ENCODE measurements at places on chromosomes 4 and X. TPM values are rescaled to one million over a fixed set of nuclear protein-coding genes. Genes with fewer than 3 reads are reported as not detected.

Gene MAGEA9B
- total RNA-seq, result not detected

- no peaks in the 10 kb centered on the region for H3K27me3 ChIP-seq
- no peaks in the 10 kb centered on the region for H3K36me3 ChIP-seq
- DNase-seq, result peak; percentile 66
- peak within 1 kb of the TSS; percentile 43 for H3K27ac ChIP-seq
- H3K4me1 ChIP-seq, result no peaks in the 10 kb centered on the region
Measured at GRCh38 chrX:115560978-115561604, at the start of gene PLS3. TSS of gene PLS3 (plus strand) at chrX:115561174. CDS start at chrX:115610251, 49,077 bp downstream.

Gene SH3D19
- 248 TPM for total RNA-seq

DNA sequence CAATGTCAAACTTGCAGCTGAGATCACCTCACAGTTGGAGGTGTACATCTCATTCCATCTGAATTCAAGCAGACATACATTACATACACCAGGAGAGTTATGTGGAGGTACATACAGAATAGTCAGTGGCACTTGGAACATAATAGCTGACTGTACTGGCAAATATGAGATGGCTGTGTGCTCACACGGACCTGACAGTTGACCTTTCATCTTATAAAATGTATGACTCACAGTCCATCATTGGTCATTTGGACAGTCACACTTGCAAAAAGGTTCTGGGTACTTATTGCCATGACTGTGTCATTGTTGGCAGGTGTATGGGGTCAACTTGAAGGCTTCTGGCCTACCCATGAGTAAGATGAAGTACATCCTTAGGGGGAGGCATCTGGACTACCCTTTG is 88.6 kb upstream of the WDR1 start:
- H3K4me3 ChIP-seq, result no peak overlapping the region
- H3K27ac ChIP-seq, result no peak overlapping the region
- no peaks in the 10 kb centered on the region for H3K4me1 ChIP-seq
- H3K36me3 ChIP-seq, result no peaks in the 10 kb centered on the region
- no peaks in the 10 kb centered on the region for H3K27me3 ChIP-seq

GRCh38 chr4:138217567-138217966 is 24.6 kb downstream of the SLC7A11 start:
- no peaks in the 10 kb centered on the region for H3K27me3 ChIP-seq
- no peaks in the 10 kb centered on the region for H3K36me3 ChIP-seq
- H3K4me3 ChIP-seq, result no peak overlapping the region
- H3K27ac ChIP-seq, result no peak overlapping the region

Gene SLC16A2
- total RNA-seq, result 1.5 TPM

DNA sequence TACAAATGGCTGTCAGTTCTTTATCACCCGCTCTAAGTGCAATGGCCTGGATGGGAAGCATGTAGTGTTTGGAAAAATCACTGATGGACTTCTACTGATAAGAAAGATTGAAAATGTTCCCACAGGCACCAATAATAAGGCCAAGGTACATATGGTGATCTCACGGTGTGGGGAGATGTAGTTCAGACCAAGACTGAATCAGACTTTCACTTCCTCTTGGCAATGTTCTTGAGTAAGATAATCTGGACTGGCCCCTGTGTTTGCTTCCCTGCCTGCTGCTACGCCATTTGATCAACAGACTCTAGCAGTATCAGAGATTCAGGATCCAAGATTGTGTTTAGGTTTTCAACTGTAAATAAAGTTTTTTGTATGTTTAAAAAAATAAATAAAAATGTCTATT is 682.2 kb upstream of the AMOT start:
- H3K4me1 ChIP-seq, result no peaks in the 10 kb centered on the region
- no peaks in the 10 kb centered on the region for H3K36me3 ChIP-seq
- H3K4me3 ChIP-seq, result no peak overlapping the region
- no peak overlapping the region for H3K27ac ChIP-seq

Gene VCX3B
- not detected for total RNA-seq

DNA sequence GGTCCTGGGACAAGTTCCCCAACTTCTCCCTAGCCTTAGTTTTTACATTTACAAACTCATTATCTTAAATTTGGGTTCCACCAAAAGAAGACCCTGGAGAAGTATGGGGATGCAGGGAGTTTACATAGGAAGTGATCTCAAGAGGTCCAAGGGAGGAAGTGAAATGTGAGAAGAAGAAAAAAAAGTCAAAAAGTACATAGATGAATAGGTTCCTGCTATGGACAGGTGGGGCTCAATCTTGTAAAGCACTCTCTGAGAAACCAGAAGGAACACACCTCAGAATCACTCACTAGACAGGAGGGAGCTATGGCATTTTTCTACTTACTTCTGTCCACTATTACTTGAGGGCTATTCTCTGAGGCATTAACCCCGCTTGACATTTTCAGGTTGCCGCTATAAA is 56.6 kb downstream of the ARHGAP6 start:
- no peaks in the 10 kb centered on the region for H3K4me1 ChIP-seq
- H3K4me3 ChIP-seq, result no peak overlapping the region
- no peaks in the 10 kb centered on the region for H3K36me3 ChIP-seq
- no peak for DNase-seq

- no peak for DNase-seq
- H3K27ac ChIP-seq, result no peak overlapping the region
- H3K27me3 ChIP-seq, result no peaks in the 10 kb centered on the region
- no peaks in the 10 kb centered on the region for H3K4me1 ChIP-seq
- H3K4me3 ChIP-seq, result no peak overlapping the region
Measured at GRCh38 chr4:135739354-135739753, 1537.8 kb upstream of the PABPC4L start.

DNA sequence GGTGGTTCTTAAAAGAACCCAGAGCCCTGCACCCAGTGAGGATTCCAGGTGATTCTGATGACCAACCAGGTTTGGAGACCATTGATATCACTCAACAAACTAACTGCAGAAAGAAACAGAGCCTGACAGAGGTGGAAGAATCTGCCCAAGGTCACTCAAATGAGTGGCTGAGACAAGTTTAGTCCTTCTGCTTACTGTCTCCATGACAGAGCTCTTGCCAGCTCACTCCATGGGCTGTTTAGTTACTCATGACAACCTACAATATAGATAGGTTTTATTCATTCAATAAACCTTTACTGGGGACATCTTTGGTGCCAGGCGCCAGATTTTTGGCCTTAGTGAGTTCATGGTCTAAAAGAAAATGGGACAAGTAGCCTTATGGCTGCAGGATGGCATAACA is 124.3 kb downstream of the RAB28 start:
- H3K4me3 ChIP-seq, result no peak overlapping the region
- no peaks in the 10 kb centered on the region for H3K27me3 ChIP-seq
- no peaks in the 10 kb centered on the region for H3K4me1 ChIP-seq
- H3K27ac ChIP-seq, result no peak overlapping the region

- peak overlapping the region; percentile 12 for H3K27ac ChIP-seq
- no peaks in the 10 kb centered on the region for H3K27me3 ChIP-seq
- no peak overlapping the region for H3K4me3 ChIP-seq
- peaks cover 6% of the 10 kb centered on the region for H3K4me1 ChIP-seq
- DNase-seq, result no peak
- no peaks in the 10 kb centered on the region for H3K36me3 ChIP-seq
Measured at GRCh38 chrX:13752646-13753045, 18.1 kb downstream of the OFD1 start.

DNA sequence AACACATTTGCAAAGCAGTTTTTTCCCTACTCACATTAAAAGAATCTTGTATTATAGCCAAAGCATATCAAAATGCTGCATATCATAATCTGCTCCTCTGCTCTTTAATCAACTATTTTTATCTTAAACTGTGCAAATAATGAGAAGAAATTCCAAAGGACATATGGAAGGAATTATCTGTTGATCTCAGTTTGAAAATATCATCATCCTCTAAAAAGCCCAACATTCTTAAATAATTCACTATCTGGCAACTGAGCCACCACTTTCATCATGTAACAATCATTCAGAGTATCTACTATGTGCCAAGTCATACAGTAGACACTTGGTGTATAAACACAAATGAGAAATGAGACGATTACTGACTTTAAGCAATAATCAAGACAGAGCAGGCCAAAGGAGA is 63.0 kb downstream of the PRSS12 start:
- no peaks in the 10 kb centered on the region for H3K4me1 ChIP-seq
- no peaks in the 10 kb centered on the region for H3K27me3 ChIP-seq
- no peak for DNase-seq
- H3K27ac ChIP-seq, result no peak overlapping the region
- H3K36me3 ChIP-seq, result no peaks in the 10 kb centered on the region
- no peak overlapping the region for H3K4me3 ChIP-seq

GRCh38 chrX:97984641-97985040 is 1100.9 kb downstream of the RPA4 start:
- no peak for DNase-seq
- no peaks in the 10 kb centered on the region for H3K4me1 ChIP-seq
- no peak overlapping the region for H3K4me3 ChIP-seq
- H3K36me3 ChIP-seq, result no peaks in the 10 kb centered on the region
- H3K27me3 ChIP-seq, result no peaks in the 10 kb centered on the region

Gene MPC1L
- total RNA-seq, result not detected

Gene LDB2
- total RNA-seq, result 4.9 TPM

Gene SLC6A14
- 0.28 TPM for total RNA-seq

- no peaks in the 10 kb centered on the region for H3K4me1 ChIP-seq
- no peaks in the 10 kb centered on the region for H3K27me3 ChIP-seq
- no peak overlapping the region for H3K27ac ChIP-seq
Measured at GRCh38 chrX:67568769-67569168, 24.9 kb downstream of the AR start.

DNA sequence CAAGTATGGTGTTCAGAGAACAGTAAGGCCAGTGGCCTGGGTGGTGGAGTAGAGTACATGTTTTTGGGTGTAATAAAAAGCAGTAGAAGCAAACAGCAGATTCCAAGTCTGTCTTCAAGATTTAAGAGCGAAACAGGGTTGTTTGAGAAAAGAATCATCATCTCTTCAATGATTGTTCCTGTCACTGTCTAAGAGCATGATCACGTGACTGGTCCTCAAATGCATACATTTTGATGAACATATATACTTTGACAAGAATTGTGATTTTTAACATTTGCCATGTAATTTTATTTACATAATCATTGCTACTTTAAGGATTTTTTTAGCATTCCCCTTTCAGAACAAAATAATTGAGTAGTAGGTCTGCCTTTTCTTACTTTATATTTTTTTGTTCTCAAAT is 252.6 kb upstream of the GPR101 start:
- H3K36me3 ChIP-seq, result no peaks in the 10 kb centered on the region
- H3K27me3 ChIP-seq, result no peaks in the 10 kb centered on the region

GRCh38 chrX:153778181-153778580 is 2.7 kb upstream of the SRPK3 start:
- no peaks in the 10 kb centered on the region for H3K27me3 ChIP-seq
- H3K4me1 ChIP-seq, result no peaks in the 10 kb centered on the region
- no peak for DNase-seq
- H3K4me3 ChIP-seq, result no peak overlapping the region

GRCh38 chrX:11665168-11666111 is at the start of gene ARHGAP6:
TSS of gene ARHGAP6 (minus strand) at chrX:11665920. CDS start at chrX:11664828, 1,092 bp downstream.
- peak within 1 kb of the TSS; percentile 15 for H3K4me3 ChIP-seq
- peak within 1 kb of the TSS; percentile 51 for H3K27ac ChIP-seq
- H3K36me3 ChIP-seq, result no peaks in the 10 kb centered on the region

DNA sequence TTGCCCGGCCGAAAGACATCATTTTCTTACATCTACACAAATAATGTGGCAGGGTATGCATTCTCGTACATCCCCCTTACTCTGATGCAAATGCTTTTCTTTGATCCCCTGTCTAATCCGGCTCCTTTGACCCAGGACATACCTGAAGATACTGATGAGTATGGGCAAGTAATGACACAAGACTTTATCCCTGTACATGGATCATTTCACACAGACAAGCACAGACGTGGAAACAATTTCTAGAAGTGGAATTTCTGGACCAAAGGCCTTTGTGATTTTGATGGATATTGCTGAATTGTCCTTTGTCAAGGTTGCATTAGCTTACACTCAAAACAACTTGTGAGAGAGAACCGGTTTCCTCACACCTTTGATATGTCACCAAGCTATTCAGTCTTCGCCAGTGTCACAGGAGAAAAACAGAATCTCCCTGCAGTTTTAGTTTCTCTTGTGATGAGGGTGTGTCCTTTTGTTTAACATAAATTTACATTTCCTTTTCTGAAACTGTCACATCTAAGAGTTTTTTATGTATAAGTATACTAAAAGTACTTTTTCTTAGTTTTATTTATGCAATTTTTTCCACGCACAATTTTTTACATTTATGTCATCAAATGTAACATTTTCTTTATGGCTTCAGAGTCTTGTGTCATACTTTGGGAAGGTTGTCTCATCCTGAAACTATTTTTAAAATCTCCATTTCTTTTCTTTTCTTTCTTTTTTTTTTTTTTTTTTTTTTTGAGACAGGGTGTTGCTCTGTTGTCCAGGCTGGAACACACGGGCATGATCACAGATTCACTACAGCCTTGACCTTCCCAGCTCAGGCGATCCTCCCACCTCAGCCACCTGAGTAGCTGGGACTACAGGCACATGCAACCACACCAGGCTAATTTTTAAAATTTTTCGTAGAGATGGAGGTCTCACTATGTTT is 25.2 kb downstream of the RWDD4 start:
- no peak overlapping the region for H3K4me3 ChIP-seq
- H3K27ac ChIP-seq, result no peak overlapping the region
- H3K4me1 ChIP-seq, result no peaks in the 10 kb centered on the region

All from Peyer's patch (tissue), 4 donors.